NCI-H82 (cell line): ENCODE measurements at places on chromosomes 1 and 21.

GRCh38 chr1:203117611-203118575 is 9.6 kb upstream of the ADORA1 start:
- DNase-seq = peak; percentile 93

GRCh38 chr21:45577801-45578175 is 35.5 kb upstream of the SLC19A1 start:
- no peak for DNase-seq

DNA sequence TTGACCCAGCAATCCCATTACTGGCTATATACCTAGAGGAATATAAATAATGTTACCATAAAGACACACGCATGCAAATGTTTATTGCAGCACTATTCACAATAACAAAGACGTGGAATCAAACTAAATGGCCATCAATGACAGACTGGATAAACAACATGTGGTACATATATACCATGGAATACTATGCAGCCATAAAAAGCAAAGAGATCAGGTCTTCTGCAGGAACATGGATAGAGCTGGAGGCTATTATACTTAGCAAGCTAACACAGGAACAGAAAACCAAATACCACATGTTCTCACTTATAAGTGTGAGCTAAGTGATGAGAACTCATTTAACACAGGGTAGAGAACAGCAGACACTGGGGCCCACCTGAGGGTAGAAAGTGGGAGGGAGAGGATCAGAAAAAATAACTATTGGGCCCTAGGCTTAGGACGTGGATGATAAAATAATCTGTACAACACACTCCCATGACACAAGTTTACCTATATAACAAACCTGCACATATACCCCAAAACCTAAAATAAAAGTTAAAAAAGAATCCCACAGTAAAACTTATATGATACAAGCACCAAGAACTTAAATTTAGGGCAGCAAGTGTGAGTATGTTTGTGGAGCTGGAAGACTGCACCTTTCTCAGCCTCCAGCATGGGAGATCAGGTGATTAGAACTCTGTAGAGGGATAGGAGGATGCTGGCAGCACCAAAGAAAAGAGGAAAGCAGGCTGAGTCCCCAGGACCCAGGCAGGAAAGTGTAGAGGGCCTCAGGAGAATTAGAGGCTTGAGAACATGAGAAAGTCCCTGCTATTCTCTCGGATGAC is 320.8 kb upstream of the USP24 start:
- no peak for DNase-seq

GRCh38 chr1:183197762-183198161 is 11.7 kb downstream of the LAMC2 start:
- DNase-seq = no peak

- no peak for DNase-seq
Measured at GRCh38 chr1:4603295-4604110, 50.9 kb upstream of the AJAP1 start.

GRCh38 chr21:46500224-46500861 is 41.7 kb downstream of the DIP2A start:
- no peak for DNase-seq

GRCh38 chr1:170665629-170666028 is 1.7 kb downstream of the PRRX1 start:
- no peak for DNase-seq

DNA sequence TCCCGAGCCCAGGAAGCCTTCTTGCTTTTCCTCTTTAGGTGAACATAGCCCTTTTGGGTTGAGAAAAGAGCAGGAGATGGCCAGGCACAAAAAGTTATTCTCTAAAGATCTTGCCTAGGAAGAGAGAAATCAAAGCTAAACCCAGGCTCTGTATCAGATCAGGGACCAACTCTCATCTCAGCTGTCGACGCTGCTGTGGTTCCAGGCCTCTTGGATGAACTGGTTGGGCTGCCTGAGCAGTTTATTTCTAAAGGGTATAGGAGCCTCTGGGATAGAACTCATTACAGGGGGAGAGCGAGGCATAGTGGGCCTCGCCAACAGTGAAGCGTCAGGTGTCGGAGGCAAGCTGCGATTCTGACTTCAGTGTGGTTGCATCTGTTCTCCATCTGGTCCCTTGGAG is 82.6 kb upstream of the F3 start:
- no peak for DNase-seq

DNA sequence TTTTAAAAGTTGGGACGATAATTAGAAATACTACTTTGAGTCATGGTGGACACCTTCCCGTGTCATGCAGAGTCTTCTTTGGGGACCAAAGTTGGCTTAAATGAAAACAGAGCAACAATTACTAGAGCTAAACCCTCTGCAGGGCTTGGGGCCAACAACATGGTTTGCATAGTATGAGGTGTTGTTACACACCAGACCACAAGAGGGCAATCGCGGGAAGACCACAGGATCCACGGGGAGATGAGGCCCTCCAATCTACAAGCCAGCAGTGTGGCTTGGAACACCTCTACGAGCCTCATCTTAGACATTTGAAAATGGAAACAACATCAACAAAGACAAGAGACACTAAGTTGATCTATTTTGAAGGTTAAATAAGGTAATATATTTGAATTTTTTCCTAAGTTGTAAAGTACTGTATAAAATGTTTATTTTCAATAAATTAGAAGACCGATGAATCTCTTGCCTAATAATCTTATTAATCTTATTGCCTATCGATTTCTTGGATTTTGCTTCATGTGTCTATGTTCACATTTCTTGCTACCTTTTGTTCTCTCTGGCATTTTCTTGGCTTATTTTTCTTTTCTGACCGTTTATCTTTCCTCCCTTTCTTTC is 8.2 kb upstream of the SMCP start:
- peak; percentile 85 for DNase-seq

GRCh38 chr1:6785318-6785727 is at the start of gene CAMTA1:
CAMTA1 (plus strand) TSS chr1:6785454; CDS start chr1:6785531, 77 bp downstream.
- DNase-seq = no peak

DNA sequence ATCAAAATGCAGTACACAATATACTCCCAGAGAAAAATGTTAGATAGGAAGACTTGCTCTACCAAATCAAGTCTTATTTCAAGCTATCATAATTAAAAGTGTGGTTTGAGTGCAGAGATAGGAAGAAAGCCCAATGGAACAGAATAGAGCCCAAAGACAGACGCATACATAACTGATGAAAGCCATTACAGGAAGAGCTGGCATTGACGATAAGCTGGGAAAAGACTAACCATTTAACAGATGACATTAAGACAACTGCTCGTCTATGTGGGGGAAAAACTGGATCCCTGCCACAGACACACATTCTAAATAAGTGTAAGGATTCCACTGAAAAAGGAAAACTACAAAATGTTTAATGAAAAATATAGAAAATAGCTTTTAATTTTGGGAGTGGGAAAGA is 85.5 kb downstream of the NGF start:
- no peak for DNase-seq

DNA sequence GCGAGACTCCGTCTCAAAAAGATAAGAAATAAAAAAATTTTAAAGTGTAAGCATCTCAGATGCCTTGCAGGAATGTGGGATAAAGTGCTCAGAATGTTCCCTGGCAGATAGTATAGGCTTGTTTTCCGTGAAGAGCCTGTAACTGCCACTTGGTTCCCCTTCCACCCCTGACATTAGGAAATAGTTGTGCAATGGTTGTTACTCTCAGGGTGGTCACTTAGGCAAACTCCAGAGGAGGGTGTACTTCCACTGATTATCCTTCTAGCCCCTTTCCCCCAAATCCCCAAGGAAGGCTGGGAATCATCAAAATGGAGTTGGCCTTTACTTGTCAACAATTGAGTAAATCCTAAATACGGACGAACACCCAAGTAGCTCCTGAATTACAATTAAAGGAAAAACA is 10.4 kb downstream of the RPL11 start:
- DNase-seq = no peak

- DNase-seq = no peak
Measured at GRCh38 chr1:69244211-69244610, 323.5 kb upstream of the LRRC7 start.
